Aorta (tissue), 5 donors: ENCODE measurements at places on chromosomes 11 and 22. TPM values are rescaled to one million over a fixed set of nuclear protein-coding genes. Genes with fewer than 3 reads are reported as not detected.

NLRX1 gene
- 5.9 TPM for polyA plus RNA-seq

CASP5 gene
- polyA plus RNA-seq = 0.88 TPM

SPON1 gene
- 7.0 TPM for polyA plus RNA-seq

CARNS1 gene
- 8.1 TPM for polyA plus RNA-seq

HSCB gene
- 17.9 TPM for polyA plus RNA-seq

SCO2 gene
- not detected for polyA plus RNA-seq

TMEM80 gene
- 8.4 TPM for polyA plus RNA-seq

TSPAN32 gene
- 8.7 TPM for polyA plus RNA-seq

TMEM126A gene
- polyA plus RNA-seq = 45.8 TPM

CALCA gene
- 1.6 TPM for polyA plus RNA-seq

VWA5A gene
- polyA plus RNA-seq = 27.8 TPM

MPPED2 gene
- polyA plus RNA-seq = 7.1 TPM

KDM4E gene
- polyA plus RNA-seq = not detected

OR52B2 gene
- not detected for polyA plus RNA-seq

OR8D1 gene
- polyA plus RNA-seq = not detected

SOX6 gene
- polyA plus RNA-seq = under 0.01 TPM

UBQLNL gene
- polyA plus RNA-seq = 1.6 TPM

PGGHG gene
- 197 TPM for polyA plus RNA-seq

CAPN5 gene
- polyA plus RNA-seq = 11.1 TPM

GVQW3 gene
- 0.50 TPM for polyA plus RNA-seq

ANGPTL5 gene
- polyA plus RNA-seq = not detected

IPO7 gene
- polyA plus RNA-seq = 76.0 TPM

MFRP gene
- polyA plus RNA-seq = not detected

NXPE1 gene
- 6.3 TPM for polyA plus RNA-seq

MPZL2 gene
- polyA plus RNA-seq = 13.3 TPM

SPI1 gene
- 6.3 TPM for polyA plus RNA-seq

AIFM3 gene
- 1.4 TPM for polyA plus RNA-seq

WBP2NL gene
- not detected for polyA plus RNA-seq

CBY1 gene
- polyA plus RNA-seq = 66.5 TPM

GTSE1 gene
- polyA plus RNA-seq = 0.82 TPM

SLC22A12 gene
- polyA plus RNA-seq = not detected

PCSK7 gene
- 57.0 TPM for polyA plus RNA-seq

CCDC15 gene
- polyA plus RNA-seq = 0.61 TPM

C11orf16 gene
- polyA plus RNA-seq = not detected

OR8H1 gene
- polyA plus RNA-seq = 0.50 TPM

PTPRCAP gene
- polyA plus RNA-seq = 13.8 TPM

LYVE1 gene
- polyA plus RNA-seq = 28.2 TPM

KCNJ11 gene
- 3.8 TPM for polyA plus RNA-seq

FAM181B gene
- 1.3 TPM for polyA plus RNA-seq

TYR gene
- polyA plus RNA-seq = not detected

SNX32 gene
- polyA plus RNA-seq = 1.2 TPM

VPS11 gene
- 21.8 TPM for polyA plus RNA-seq

RAB39A gene
- not detected for polyA plus RNA-seq

GDPD4 gene
- not detected for polyA plus RNA-seq

DYNC2H1 gene
- polyA plus RNA-seq = 19.4 TPM

HBE1 gene
- polyA plus RNA-seq = not detected

RAB38 gene
- 2.0 TPM for polyA plus RNA-seq

TMEM134 gene
- polyA plus RNA-seq = 63.2 TPM

TMEM45B gene
- not detected for polyA plus RNA-seq

SERPIND1 gene
- 0.23 TPM for polyA plus RNA-seq

TRIM29 gene
- 0.13 TPM for polyA plus RNA-seq
